Activated naive CD8-positive, alpha-beta T cell treated with anti-CD3 and anti-CD28 coated beads, Interleukin-2, amount 50 U/mL, for 24 hours (primary cell): ENCODE measurements at places on chromosomes 11 and 22.

DNA sequence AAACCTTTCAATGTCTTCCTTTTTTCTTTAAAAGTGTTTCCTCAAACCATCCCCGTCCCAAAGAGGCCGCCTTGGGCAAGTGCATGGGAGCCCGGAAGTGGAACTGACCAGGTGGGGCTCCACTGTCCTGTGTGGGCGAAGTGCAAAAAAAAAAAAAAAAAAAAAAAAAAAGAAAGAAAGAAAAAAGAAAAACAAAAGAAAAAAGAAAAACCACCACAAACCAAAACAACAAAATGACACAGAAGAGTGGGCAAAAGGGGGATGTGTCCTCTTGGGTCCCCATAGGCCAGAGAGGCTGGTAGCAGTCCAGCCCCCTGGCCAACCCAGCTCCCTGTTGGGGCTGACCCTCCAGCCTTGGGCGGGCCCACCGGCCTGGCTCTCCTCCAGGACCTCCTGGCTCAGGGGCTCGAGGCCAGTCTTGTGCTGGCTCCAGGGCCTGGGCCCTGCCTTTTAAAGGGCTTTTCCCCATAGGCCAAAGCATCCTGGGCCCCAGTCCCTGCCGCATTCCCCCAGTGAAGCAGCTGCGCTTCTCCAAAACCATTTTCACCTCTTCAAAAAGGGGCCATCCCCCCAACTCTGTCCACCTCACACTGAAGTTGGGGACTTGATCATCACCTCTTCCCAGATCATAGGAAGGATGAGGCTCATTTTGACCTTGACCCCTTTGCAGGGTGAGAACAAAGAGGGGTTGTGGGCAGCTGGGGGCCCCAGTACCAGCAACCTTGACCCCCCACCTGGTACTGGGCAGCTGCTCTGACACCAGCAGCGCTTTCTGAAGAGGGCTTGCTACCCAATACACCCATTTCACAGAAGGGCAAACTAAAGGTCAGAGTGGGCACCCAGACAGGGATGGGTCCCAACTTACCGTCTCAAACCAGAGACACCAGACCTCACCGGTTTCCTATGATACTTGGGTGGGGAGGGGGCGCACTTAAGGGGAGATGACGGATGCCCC lies 9.4 kb downstream of the CBX6 start:
- no peak for DNase-seq

- no peak for DNase-seq
These were observed 3.0 kb upstream of the RANBP1 start for GRCh38 chr22:20112623-20113511.

DNA sequence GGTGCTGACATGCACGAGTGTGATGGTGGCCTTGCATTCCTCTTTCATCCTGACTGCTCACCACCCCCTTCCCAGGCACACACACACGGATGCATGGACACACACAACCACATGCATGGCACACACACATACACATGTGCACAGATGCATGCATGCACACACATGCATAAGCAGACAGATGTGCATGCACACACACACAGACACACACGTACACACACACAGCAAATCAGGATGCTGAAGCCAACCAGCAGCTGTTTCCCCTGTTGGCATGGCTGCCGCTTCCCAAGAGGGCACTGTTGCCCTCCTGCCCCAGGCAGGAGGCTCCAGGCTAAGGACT lies 15.3 kb downstream of the OSBPL5 start:
- no peak for DNase-seq

- no peak for DNase-seq
These were observed 13.9 kb downstream of the APOBEC3H start for GRCh38 chr22:39110631-39111561.

GRCh38 chr22:48306785-48307510 lies 1520.7 kb downstream of the BRD1 start:
- DNase-seq: no peak

DNA sequence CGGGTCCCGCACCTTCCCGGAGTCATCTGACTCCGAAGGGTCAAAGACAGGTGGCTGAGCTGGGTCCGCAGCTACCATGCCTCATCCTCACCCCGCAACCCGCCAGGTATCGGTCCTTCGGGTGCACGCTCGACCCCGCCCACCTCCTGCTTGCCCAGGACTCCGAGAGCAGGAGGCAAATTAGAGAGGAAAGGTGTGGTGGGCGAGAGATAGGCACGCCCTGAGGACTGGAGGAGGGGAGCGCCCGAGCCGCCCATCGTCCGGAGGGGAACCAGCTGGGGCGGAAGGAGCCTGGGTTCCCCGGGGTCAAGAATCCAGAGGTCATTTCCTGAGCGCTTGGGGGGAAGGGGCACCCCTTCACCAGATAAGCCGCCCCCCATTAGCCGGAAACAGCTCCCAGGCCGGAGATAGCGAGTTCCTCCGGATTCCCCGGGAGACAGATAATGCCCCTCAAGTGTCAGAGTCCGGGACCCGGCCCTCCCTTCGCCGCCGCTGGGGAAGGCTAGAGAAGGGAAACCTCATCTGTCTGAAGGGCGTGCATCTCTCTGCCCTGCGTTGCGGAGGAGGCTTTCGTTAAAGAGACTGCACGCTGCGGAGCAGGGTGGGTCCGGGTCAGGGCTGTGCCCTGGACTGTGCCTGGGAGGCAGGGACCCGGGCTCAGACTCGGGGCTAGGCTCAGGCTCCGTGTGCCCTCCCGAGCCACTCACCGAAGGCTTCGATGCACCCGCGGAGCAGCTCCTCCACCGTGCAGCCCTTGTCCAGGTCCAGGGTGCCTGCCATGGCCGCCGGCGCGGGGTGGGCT lies 1.7 kb downstream of the RASGRP2 start:
- peak; percentile 42 for DNase-seq

DNA sequence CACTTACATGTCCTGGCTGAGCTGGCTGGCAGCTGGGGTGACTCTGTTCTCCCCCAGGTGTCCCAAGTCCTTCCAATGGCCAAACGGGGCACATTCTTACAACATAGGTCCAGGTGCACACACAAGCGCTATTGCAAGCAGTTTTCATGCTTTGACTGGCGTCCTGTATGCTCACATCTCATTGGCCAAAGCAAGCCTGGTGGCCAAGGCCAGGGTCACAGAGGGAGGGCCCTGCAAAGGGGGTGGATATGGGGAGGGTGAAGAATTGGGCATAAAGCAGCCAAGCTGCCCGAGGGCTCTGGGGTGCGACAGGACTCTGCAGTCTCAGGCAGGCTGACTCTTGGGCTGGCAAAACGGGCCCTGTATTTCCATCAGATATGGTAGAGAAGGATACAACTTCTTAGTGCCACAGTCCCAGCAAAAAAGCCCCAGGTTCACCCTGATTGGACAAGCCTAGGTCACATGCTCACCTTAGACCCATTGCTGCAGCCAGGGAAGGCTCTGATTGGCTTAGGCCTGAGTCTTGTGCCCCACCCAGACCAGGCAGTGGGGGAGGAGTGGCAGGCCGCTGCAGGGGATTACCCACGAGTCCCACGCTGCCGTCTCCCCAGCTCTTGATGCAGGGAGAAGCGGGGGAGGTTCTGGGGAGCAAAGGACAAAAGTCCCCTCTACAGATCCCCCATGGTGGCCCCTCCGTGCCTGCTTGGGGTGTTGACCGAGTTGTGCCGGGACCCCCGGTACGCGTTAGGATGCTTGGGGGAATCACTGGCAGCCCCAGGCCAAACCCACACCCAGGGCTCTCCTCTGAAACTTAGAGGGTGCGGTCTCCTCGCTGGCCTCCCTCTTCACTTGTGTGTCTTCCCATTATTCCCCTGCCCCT lies 110.8 kb downstream of the ARHGAP8 start:
- no peak for DNase-seq

DNA sequence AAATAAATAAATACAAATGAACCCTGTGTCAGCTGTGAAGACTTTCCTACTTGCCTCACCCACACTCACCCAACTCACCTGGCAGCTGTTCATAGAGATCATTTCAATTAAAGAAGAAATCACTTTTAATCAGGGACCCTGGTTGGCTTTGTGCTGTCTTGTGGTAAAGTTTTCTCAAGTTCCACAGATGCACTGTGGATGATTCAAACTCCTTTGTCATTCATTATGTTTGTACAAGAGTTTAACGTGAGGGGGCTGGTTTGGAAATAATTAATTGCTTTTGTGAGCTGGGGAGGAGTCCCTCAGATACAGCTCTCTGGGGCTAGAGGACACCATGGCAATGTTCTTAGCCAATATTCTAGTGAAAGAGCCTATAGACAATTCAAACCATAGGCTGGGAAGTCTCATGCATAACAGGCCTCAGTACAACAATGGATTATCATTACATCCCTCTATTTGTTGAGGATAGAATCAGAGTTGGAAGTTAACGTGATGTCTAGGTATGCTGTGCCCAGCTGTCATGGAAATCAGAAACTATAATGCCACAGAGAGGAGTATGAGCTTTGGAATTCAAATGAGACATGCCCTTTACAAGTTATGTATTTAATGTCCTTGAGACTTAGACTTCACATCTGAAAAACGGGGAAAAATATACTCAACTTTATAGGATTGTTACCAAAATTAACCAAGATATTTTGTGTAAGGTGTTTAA lies 698.5 kb downstream of the KCNA4 start:
- DNase-seq: no peak

DNA sequence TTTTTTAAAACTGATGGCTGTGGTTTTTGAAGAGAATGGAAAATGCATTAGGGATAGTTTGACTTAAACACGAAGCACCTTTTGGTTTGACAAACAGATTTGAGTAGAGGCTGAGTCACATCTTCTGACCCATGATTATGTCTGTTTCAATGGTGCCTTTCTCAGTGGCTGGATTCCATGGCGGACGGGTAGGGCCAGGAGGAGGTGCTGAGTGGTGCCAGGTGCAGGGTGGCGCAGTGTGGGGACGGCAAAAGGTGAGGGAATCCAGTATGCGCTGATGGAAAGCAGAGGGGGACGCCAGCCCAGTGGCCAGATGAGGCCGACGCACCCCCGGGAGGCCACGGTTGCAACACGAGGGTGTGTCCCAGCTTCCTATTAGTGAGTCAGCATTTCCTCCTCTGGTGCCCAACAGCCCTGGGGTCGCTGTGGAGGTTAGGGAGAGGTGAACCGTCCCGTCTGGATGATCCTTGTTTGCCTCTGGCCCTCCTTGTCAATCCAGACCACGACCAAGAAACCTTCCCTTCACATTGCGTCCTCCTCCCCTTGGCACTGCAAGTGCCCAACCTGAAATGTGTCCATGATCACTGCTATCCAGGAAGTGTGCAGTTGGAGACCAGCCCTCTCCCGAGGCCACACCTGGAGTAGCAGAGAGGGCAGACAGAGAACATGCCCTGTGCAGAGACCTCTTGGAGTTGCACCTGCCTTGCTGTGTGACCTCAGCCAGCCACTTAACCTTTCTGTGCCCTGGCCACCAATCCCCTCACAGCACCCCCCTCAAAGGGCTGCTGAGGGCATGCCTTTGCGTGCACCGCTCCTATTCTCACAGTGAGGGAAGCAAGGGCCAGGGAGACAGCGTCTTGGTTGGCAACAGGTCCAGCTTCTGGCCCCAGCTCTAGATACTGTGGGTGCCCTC lies 32.5 kb upstream of the ATXN10 start:
- DNase-seq: no peak

DNA sequence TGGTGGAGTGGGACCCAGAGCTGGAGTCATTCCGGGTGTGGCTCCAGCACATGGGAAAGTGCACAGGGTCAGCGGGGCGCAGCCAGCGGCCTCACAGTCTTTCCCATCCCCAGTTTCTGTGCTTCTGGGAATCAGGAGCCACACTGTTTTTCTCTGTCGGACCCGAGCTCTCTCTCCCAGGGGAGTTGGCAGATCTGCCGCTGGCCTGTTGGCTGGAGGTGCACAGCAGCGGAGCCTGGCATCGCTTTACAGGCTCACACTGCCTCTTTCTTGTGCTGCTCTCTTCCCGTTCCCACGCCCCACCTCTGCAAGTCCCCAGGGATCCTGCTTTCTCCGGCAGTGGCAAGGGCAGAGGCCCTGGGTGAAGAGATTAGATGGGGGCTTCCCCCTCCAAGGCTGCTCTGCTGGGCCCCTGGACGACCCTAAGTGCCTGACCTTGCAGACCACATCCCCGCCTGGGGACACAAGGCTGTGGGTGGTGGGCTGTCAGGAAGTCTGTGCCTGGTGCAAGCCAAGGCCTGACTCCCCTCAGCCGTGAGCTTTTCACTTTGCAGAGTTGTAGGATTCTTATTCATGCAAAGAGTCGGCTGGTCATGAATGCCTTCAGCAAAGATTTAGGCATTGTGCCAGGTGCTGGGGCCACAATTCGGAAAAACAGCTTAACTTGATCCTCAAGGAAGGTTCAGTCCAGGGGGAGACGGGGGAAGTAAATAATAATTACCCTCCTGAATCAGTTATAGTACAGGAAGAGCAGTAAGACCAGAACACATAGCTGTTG lies 116.3 kb downstream of the TIMP3 start:
- DNase-seq: no peak

- DNase-seq: no peak
These were observed 23.0 kb downstream of the ZFTA start for GRCh38 chr11:63745304-63746170.

- no peak for DNase-seq
These were observed 1.7 kb downstream of the TKFC start for GRCh38 chr11:61334434-61335354.

DNA sequence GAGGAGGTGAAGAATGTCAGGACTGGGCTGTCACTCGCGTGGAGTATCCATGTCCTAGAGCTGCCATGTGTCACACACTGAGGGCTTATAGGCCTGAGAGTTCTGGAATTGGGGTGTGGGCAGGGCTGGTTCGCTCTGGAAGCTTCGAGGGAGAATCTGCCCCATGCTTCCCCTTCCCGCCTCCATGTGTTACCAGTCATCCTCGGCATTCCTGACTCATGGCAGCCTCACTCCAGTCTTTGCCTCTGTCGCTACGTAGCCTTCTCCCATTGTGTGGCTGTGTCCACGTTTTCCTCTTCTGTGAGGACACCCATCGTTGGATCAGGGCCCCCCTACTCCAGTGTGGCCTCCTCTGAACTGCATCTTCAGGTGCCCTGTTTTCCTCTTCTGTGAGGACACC lies 301.2 kb downstream of the TBC1D22A start:
- DNase-seq: no peak

- DNase-seq: no peak
These were observed 98.5 kb upstream of the RRM1 start for GRCh38 chr11:3995949-3996554.

DNA sequence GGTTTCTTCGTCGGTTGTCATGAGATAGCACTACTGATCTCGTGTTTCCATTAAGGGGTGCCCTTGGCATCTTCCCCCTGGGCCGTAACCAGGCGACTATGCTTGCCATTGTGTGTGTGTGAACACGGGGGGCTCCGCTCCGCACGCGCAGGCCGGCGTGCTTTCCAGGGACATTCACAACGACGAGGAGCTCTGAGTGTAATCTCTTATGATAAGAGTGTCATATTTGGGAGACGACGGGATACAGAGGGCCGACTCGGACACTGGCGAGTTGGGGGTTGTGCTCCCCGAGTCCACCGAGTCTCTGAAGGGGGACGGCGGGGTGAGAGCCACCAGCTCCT lies 170.9 kb upstream of the CTSC start:
- DNase-seq: no peak

DNA sequence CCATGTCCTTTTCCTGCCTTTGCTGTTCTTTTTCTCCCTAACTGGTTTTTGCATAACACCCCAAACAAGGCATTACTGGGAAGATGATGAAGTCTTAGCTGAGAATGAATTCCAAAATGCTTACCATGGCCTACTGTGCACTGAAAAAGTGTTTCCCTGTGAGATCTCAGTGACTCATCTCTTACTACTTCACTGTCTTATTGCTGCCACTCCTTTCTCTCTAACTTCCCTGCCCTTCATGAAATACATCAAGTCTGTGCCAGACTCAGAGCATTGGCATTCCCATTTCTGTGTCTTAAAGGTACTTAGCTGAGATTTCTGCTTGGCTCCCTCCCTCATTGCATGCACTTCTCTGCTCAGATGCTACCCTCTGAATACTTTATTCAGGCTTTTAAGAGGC lies 49.1 kb upstream of the MUC15 start:
- DNase-seq: no peak

GRCh38 chr11:17939542-17939941 lies 73.3 kb downstream of the SERGEF start:
- DNase-seq: no peak
